Activated CD4-positive, CD25-positive, alpha-beta regulatory T cell treated with anti-CD3 and anti-CD28 coated beads, Interleukin-2, amount 50 U/mL, for 72 hours (primary cell): ENCODE measurements at places on chromosomes 16 and 17.

DNA sequence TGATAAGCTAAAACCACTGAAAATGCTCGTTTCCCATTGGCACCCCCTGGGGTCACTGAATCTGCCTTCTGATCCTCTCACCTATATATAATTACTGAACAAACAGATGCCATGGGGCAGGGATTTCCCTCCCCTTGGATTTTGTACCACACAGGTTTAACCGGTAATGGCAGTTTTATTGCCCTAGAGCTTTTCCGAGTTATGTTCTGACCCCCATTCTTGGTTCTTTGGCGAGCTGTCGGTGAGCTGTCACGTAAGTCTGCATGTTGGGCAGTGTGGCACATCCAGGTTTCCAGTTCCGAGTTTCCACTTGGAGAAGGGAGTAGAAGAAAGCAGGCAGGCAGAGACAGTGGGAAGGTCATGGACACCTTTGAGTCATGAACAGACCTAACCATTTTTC lies 7.1 kb downstream of the TMEM97 start:
- DNase-seq: no peak

- no peak for DNase-seq
Measured at GRCh38 chr16:68893710-68894705, 50.7 kb downstream of the TANGO6 start.

- DNase-seq: no peak
Measured at GRCh38 chr17:37512442-37513068, 22.9 kb downstream of the DUSP14 start.

GRCh38 chr17:76137351-76138233 lies 3.5 kb downstream of the FOXJ1 start:
- DNase-seq: no peak

GRCh38 chr17:76493505-76494167 lies 7.6 kb downstream of the RHBDF2 start:
- DNase-seq: no peak
